Activated CD8-positive, alpha-beta T cell treated with anti-CD3 and anti-CD28 coated beads for 36 hours (primary cell): ENCODE measurements at places on chromosomes 13 and 19. TPM values are rescaled to one million over a fixed set of nuclear protein-coding genes. Genes with fewer than 3 reads are reported as not detected.

GRCh38 chr13:73338389-73338788 lies 279.6 kb downstream of the KLF5 start:
- H3K4me3 ChIP-seq: no peak overlapping the region
- H3K27ac ChIP-seq: no peak overlapping the region
- peaks cover 6% of the 10 kb centered on the region for H3K4me1 ChIP-seq
- no peak for DNase-seq
- no peaks in the 10 kb centered on the region for H3K36me3 ChIP-seq

DNA sequence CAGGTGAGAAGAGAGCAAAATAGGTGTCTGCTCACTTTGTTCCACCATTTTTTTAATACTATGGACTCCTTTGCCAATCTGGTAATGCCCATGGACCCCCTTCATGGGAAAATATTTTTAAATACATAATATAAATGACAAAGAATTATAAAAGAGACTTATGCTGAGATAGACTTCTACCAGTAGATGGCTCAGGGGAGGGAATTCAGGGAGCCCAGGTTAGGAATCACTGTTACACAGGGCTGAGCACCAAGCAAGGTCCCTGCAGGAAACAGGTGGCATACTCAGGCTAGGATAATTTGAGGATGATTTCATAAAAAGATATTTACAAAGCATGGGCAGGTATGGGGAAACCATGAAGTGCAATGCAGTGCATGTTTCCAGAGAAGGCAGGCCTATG lies 525.9 kb downstream of the FGF9 start:
- DNase-seq: no peak
- H3K36me3 ChIP-seq: no peaks in the 10 kb centered on the region

Gene FUT3
- total RNA-seq: not detected

Gene LAIR2
- 2.1 TPM for total RNA-seq

Gene GPC6
- total RNA-seq: not detected
